ENCODE measurements at places on chromosomes 7 and 10.

- DNase-seq: no peak
Measured at GRCh38 chr10:131870411-131870810, 30.4 kb upstream of the PPP2R2D start.

GRCh38 chr7:16178092-16178491, 243.2 kb downstream of the CRPPA start:
- no peak for DNase-seq

DNA sequence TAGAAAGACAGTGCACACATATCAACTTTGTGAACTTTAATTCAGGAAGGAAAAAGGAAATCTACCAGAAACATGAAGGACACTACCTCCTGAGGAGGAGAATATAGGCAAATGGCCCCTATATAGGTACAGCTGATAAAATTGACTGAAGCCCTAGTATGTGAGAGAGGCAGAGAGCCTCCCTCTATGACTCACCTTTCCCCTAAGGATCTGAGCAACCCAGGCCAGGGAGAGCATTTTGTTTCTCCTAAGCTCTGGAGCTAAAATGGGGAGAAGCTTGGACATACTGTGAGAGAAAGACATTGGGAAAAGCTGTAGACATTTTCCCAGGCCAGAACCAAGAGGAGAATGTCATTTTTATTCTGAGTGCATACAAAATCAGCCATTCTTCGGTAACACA, 303.5 kb downstream of the AHR start:
- no peak for DNase-seq

GRCh38 chr7:128398016-128398840, 11.6 kb downstream of the IMPDH1 start:
- DNase-seq: peak; percentile 40

DNA sequence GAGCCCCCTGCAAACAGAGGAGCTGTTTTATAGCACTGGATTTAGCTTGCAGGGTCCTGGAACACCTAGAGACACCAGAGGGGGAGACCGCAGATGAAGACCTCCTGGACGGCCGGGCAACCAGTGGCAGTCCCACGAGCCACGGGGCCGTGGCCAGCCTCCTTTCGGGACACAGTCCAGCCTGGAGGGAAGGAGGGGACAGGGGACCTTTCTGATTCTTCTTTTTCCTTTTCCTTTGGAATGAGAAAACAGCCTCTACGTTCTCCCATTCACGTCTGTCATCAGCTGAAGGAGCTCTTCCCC, 35.4 kb upstream of the FAM20C start:
- no peak for DNase-seq

GRCh38 chr7:45980973-45981372, 59.9 kb upstream of the IGFBP3 start:
- DNase-seq: no peak

GRCh38 chr10:16745061-16745460, 72.2 kb downstream of the RSU1 start:
- no peak for DNase-seq

Measured in SW 1271 (cell line).